ENCODE measurements at places on chromosomes 7 and 10.

- no peak for DNase-seq
Measured at GRCh38 chr10:80211786-80212185, 6.4 kb upstream of the ANXA11 start.

DNA sequence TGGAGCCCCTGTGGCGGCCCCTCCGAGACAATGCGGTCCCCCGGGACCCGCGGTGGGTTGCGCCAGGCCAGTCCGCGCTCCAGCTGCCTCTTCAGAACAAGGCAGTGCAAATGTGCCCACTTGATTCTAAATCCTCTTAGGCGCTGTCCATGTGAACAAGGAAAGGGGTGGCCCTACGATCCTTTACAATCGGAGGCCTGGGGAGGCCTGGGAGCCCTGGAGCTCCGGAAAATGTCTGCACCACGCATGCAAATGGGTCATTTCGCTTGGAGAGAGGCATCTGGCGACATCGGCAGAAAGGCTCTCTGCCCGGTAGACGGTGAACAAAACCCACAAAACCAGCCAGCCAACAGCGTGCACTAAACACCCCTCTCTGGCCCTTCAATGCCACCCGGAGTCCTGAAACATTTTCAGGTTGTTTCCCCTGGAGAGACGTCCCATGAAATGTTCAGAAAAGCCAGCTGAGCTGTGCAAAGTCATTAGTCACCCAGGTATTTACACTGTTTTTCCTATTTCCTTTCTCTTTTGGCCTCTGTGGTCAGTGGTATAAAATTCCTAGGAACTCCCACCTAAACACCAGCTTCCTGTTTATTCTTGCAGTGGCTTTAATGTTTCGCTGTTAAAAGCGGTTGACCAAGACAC, 102.8 kb upstream of the ZNF438 start:
- DNase-seq = no peak

DNA sequence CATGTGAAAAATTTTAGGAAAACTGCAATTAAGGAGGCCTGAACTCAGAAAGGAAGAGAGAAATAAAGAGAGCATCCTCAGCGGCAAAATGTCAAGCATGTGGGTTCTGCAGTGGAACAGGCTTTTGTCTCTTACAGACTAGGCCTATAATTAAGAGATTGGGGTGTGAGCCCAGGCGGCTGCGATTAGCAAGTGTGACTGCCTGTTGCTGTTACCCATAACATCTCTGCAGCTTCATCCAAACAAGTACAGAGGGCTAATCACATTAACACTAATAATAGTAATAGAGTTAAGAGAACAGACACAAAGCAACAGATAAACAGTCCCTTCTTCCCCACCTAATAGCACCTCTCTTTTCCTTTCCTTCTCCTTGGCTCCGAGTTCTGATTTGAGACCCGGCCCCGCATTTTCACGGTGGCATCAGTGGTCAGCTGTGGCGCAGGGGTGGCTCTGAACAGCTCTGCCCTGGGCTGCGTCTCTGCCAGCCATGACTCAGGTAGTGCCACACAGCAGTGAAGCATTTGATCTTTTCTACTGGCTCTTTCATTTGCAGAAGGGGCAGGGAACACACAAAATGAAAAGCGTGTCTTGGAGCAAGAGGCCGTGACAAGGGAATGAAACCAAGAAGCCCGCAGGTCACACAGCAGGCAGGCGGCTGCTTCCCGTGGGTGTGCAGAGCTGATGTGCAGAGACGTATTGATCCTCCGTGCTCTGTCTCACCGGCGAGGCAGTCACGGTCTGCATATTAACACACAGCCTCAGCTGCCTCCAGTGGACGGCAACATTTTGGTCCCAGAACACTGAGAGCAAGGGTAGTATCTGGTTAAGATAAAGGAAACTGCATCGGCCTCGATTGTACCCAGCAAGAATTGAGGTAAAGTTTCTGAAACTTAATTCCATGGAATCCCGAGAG, 103.1 kb downstream of the KLF6 start:
- DNase-seq = no peak

- DNase-seq = no peak
Measured at GRCh38 chr10:22010973-22011408, 7.5 kb upstream of the DNAJC1 start.

DNA sequence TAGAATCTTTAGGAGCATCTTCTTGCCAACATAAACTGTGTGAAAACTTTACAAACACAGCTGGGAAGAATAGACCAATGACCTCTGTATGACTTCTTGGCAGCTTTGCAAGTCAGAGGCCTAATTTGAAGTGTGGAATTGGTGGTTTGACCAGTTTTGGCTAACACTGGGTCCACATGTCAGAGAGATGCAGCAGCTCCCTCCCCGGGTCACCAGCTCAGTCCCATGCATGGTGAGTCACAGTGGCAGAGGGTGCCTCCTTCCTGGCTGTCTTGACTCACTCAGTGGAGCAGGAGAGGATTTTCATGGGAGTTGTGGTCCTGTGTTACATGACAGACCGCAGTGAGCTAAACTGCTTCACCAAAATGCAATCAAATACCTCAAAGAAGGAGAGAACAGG, 8.2 kb upstream of the STARD3NL start:
- no peak for DNase-seq

- no peak for DNase-seq
Measured at GRCh38 chr10:62803724-62804355, 680 bp upstream of the ADO start.

- no peak for DNase-seq
Measured at GRCh38 chr10:299512-299911, 164.3 kb downstream of the ZMYND11 start.

GRCh38 chr10:120729547-120729946, 121.6 kb upstream of the WDR11 start:
- DNase-seq = no peak

DNA sequence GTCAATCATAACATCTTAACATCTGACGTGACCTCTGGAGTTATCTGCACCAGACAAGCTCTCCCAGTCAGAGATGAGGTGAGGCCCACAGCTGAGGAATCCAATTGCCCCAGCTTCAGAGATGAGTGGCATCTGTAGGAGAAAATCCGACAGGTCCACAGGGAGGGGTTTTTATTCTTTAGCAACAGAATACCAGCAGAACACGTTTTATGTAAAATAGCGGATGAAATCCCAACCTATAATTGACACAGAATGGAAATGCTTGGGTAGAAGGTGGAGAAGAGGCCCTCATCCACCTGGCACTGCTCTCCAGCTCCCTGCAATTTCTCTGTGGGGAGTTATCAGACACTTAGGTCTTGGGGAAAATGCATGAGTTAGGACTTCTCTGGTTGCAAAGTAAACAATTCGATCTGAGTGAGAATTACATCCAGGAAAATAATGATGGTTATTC, 144.2 kb upstream of the NRP1 start:
- DNase-seq = no peak

DNA sequence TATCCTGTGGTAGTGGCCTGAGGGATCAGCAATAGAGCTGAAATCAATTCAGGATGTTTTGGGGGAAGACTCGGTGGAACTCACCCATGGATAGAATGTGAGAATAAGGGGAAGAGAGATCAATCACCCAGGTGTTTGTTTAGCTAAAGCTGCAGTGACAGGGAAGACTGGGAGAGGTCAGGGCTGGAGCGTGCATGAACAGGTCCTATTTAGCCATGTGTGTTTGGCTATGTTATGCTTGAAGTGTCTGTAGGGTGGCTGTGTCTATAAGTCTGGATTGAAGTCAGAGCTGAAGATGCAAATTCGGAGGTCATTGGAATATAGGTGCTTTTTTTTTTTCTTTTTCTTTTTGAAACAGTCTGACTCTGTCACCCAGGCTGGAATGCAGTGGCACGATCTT, 4.6 kb downstream of the ATP6V1F start:
- no peak for DNase-seq

DNA sequence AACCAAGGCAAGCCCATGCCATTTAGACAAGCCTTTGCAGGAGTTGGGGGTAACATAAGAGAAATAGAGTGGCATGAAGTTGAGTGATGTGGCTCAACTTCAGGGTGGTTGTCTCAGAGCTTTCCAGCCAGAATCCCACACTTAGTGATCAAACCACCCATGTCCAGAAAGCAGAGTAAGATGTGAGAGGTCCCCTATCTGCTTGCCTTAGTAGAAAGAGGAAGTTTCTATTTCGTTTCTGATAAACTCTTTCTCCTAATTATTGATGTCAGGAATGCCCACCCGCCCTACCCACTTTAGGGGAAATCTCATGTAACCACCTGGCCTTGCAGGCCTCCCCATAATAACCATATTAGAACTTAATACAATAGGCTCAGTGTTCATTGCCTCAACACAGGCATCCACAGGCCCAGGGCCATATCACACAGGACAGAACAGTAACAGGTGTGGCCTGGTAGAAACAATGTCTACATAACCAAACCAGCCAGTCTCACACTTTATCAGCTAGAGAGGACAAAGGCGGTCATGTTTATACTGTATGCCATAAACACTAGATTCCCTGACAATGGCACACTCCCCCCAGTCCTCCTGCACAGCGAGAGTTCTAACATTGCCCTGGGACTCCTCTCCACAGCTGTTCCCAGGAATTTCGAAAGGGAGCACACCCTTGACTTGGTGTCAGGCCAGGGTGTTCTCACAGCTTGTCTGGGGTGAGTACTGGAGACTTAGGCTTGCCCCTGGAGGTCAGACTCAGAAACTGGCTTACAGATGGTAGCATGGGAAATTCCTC, 364.4 kb downstream of the CXCL12 start:
- DNase-seq = no peak

DNA sequence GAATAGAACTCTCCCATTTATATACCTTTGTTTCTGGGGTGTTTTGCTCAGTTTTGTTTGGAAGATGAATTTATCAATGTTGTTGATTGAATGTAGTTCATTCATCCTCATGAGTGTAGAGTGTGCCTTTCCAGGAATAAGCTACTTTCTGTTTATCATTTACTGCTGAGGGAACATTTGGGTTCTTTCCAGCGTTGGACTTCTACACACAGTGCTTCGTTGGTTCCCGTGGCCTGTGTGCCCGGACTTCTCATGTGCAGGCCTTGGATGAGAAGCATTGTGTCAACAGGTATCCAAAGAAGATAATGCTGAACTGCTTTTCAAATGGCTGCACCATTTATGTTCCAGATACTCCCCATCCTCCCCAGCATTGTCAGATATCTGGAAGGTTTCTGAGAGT, 107.6 kb upstream of the TNS3 start:
- no peak for DNase-seq

GRCh38 chr7:52635021-52635420, 400.4 kb upstream of the POM121L12 start:
- no peak for DNase-seq

GRCh38 chr7:158101821-158102450, 485.7 kb downstream of the PTPRN2 start:
- no peak for DNase-seq

DNA sequence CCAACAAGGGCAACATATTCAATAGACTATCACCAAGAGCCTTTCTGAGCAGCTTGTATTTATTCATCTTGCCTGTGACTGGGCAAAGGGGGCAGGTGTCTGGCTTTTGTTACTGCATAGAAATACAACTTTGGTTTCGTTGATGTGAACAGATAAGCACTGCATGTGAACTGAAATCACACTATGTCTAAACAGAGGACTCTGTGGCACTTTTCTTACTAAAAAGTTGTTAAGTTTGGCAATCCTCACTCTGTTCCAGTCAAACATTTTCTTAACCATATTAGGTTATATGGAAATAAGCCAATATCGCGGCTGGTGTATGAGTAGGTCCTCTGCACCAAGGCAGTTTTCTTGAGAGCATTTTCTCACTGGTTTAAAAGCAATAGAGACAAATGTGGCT, 48.5 kb downstream of the CALD1 start:
- DNase-seq = no peak

GRCh38 chr10:117074621-117075020, 63.4 kb downstream of the VAX1 start:
- DNase-seq = no peak

- no peak for DNase-seq
Measured at GRCh38 chr7:696426-696811, 30.1 kb upstream of the DNAAF5 start.

DNA sequence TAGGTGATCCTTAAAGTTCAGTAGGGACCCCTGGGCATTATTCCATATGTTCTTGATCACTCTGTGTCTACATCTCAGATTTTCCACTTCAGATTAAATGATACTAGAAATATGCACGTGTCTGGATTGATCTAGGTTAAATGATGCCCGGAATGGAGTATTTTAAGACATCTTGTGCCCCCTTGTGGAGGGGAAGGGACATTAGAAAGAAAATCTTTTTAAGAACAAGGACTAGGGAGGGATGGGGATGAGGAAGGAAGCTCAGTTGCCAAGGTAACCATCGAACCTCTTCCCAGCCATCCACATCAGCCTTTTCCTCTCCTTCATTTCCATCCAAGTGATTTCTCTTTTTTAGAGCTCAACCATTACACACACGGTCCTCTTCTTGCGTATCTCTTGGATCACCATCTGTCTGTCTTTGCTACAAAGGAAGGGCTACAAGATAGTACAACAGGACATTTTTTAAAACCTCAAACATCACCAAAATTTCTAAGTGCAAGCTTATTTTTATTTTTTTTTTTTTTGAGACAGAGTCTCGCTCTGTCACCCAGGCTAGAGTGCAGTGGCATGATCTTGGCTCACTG, 40.5 kb downstream of the PRSS2 start:
- DNase-seq = no peak

DNA sequence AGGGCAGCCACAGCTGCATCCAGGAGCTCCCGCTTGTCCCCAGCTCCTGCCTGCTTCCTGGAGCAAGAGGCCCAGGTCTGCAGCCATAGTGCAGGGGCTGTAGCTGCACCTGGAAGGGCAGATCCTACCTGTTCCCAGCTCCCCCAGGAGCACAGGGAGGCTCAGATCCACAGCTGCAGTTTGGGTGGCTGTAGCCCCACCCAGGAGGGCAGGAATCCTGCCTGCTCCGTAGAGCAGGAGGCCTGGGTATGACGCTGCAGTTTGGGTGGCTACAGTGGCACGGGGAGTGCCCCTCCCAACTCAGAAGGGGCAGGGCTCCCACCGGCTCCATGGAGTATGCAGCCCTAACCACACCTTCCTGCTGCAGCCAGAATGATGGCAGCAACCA, 26.7 kb upstream of the CDCA7L start:
- DNase-seq = no peak

DNA sequence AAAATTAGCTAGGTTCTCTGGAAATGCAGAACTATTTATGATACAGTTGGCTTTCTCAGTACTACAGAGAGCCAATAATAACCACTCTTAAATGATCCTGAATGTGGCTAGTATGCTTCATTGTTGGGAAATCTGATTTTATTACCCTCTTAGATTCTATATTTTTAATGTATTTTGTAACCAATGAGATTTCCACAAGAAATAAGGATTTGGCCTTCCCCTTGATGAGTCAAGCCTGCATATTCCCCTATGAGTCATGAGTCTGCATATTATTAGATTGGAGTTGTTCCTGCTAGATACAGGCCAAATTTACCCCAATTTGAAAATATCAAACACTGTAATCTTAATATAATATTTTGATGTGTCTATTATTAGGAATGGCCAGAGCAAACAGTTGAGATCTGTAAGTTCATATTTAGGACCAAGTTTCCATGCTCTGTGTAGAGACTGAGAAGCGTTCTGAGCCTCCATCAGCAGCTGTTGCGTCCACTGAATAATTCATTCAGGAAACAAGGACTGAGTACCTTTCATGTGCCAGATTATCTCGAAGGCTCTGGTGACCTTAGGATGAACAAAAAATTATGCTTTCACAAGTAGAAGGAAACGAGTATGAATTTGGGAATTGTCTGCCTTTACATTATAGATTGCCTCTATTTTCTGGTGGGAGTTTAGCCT, 793.4 kb downstream of the NRG3 start:
- DNase-seq = no peak
